ENCODE measurements at places on chromosomes 16 and 17.
A peak's percentile ranks its signal among the peaks of the same experiment; 100 is the strongest.

GRCh38 chr17:77717941-77718668 is 240.4 kb upstream of the TNRC6C start:
- DNase-seq: no peak

DNA sequence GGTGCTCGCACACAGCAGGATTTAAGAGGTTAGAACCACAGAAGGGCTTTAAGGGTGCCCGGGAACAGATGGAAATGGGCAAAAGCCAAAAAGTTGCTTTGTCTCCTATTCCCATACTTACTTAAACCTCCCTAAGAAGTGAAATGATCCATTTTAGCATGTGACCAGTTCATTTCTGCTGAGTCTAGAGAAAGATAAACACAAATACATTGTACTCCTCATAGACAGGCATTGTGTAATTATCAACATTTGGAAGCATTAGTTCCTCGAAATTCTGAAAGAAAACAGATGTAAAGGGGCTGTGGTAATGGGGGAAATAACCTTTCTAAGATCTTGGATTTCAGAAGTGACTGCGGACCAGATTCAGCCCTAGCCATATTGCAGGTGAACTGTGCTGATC is 178.3 kb downstream of the CYB561 start:
- DNase-seq: no peak

- DNase-seq: peak; percentile 81
Observed at GRCh38 chr17:8479431-8479947, 43.8 kb downstream of the NDEL1 start.

- DNase-seq: no peak
Observed at GRCh38 chr17:40230670-40231069, 11.6 kb downstream of the WIPF2 start.
